ENCODE measurements at places on chromosomes 13 and 19.
A peak's percentile ranks its signal among the peaks of the same experiment; 100 is the strongest.

DNA sequence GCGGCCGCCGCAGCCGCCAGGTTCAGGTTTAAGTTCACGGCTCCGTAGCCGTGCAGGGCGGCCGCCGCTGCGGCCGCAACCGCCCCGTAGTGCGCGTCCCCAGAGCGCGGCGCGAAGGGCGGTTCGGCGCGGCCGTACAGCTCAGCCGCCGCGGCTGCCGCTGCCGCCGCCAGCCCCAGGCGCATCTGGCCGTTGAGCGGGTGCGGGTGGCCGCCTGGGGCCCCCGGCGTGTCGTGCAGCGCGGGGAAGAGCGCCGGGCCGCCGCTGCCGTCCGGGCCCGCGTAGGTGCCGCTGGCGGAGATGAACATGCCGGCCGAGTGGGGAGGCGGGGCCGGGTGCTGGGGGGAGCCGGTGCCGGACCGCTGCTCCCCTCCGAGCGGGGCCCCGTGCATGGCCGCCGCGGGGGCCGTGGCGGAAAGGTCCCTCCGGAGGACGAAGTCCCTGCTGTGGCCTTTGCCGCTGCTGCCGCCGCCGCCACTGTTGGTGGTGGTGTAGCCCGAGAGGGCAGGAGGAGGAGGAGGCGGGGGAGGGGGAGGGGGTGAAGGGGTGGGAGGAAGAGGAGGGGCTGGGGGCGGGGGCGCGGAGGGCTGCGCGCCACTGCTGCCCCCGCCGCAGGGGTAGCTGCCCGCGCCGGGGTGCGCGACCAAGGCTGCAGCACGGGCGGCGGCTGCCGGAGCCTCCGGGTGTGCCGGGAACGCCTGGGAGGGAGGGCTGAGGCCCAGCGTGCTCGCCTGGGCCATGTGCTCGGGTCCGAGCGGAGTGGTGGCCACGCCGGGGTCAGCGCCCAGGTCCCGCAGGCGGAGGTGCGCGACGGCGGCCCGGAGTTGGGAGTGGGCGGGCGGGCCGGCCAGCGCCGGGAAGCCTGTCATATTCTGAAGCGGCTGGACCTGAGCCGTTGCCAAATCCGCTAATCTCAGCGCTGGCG lies 654 bp downstream of the ZIC5 start:
- peak; percentile 88 for DNase-seq

DNA sequence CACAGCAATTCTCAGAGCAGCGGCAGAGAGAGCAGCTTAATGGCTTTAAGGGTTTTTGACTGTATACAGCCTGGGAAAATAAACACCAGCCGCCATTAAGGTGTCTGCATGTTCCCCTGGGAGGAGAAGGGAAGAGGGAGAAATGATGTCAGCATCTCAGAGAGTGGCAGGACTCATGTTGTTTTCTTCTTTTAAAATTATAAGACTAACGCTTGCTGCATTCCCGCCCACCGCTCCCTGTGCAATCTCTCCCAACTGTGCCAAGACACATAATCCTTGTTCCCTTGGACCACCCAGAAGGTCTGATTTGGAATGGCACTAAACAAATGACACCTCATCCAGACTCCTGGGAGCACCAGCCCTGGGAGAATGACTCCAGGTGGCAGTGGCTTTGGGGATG lies 27.7 kb upstream of the FAM216B start:
- DNase-seq = no peak

- no peak for DNase-seq
Measured at GRCh38 chr19:50493171-50493570, 16.5 kb upstream of the GARIN5A start.

DNA sequence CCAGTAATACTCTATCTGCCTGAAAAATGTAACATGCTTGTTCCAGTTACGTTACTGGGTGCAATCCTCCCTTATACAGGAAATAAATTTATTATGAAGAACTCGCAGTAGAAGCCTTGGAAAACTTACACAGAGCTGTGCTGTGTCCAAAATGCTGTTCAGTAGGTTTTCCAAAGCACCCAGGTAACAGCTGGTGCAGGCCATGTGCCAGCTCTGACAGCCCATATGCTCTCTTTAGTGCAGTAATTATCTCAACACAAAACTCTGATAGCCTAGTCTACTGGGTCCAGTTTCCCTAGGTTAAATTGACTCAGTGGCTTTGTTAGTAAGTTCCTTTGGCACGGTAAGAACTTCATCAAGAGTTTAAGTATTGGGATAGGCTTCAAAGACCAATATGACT lies 120.7 kb upstream of the OBI1 start:
- DNase-seq = no peak
